Mucosa of descending colon (tissue), 3 donors: ENCODE measurements at places on chromosomes 6 and 20.

DNA sequence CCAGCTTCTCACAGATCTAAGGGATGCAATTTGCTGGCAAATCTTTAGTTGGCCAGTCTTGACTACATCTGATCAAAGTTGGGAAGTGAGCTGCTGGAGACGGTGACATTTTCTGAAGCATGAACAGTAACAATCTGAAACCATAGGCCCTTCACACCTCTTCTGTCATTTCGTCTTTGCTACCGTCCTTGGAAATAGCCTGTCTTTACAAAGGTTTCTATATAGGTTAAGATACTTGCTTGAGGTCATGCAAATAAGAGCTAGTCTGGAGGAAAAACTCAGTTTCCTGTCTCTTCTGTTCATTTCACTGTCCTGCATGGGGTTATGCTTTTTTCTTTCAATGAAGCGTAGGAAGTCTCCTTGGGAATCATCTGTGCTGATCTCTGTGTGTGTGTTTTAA is 55.6 kb downstream of the CARMIL1 start:
- no peak for DNase-seq

GRCh38 chr20:63327231-63327745 is 33.9 kb downstream of the CHRNA4 start:
- DNase-seq: no peak

- DNase-seq: no peak
Observed at GRCh38 chr6:114167583-114168576, 174.9 kb downstream of the HS3ST5 start.

DNA sequence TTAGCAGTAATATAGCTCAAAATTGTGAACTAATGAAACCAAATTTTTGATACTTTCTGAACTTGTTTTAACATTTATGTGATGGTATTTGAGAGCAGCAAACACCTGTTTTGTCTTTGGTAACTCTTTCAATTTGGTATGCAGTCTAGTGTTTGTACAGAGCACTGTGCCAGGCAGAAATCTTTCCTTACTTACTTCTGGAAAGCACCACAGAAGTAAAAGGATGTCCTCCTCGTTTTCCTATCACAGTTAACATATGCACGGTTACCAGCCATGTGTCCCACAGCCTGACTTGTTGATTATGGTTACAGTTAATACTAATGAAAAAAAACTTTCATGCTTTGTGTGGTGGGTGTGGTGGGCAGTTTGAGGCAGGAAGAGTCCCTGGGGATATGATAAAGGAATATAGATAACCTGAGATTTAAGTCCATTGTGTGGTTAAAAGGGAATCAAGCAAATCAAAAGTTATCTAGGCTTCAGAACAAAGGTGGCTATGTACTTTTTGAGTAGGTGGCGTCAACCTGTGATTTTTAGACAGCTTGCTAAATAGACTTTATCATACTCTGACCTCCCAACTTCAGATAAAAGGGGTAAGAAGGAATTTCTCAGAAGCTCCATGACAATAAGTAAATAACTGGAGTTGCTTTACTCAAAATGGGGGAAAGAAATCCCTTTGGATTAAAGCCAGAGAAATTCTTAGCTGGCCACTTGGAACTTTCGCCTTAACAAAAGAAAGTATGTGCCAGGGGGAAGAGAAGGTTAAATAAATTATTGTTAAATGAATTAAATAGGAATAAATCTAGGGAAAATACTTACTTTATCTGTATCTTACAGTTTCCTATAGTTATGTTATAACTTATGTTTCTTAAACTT is 20.1 kb upstream of the COL10A1 start:
- no peak for DNase-seq

- no peak for DNase-seq
Observed at GRCh38 chr20:55239269-55239668, 763.9 kb downstream of the DOK5 start.

- DNase-seq: peak; percentile 44
Observed at GRCh38 chr6:144055121-144055931, 40.0 kb downstream of the SF3B5 start.

DNA sequence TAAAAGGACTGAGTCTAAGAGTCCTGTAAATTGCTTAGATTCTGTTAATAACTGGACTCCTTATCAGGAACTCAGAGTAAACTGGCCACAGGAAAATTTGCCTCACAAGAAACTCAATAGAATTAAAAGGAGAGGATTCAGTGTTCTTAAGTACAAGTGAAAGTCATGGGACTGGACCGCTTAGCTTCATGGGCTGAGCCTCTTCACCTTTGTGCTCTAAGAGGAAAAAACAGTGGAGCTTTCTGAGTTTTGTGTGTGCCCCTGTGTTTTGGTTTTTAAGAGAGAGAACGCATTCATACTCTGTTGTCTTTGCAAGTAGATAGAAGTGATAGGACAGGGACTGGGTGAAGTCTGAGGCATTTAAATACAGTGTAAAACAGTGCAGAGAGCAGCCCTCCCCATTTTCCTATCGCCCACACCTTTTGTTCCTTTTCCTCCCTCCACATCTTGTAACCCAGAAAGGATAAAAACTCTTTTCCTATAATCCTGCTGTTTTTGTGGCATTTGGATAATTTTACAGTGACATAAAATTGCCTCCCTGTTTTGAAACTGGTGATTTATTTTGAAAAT is 49.6 kb downstream of the FOXO3 start:
- no peak for DNase-seq

DNA sequence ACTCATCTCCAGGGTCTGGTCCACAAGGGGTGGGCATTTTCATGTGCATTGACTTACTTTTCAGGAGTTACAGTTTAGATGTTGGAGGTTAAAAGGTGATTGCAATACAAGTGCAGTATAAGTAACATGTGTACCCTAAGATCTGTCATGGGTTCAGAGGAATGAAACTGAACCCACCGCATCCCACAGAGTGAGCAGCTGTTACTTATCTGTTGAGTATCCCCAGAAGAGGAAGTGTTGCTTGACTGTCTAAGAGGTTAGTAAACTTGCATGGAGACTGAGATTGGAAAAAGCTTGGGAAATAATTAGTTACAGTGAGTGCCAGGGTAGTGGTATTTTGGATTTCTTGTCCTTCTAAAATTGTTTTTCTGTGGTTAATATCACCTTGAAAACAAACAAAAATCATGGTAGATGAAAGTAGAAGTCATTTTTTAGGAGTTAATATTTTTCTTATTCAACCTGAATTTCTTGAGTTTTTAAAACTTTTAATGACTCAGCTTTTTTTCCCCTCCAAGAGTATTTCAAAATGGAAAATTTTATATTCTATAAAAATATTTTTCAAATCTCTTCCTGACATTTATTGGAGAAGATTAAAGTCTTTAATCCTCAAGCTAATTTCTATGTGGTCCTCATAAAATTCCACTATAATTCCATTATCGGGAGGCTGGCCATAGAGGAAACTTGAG is 306.1 kb downstream of the ZNF217 start:
- DNase-seq: no peak

GRCh38 chr20:19880256-19881079 is 122.4 kb downstream of the RIN2 start:
- DNase-seq: peak; percentile 30

GRCh38 chr6:163900570-163900969 is 486.1 kb downstream of the QKI start:
- DNase-seq: no peak

DNA sequence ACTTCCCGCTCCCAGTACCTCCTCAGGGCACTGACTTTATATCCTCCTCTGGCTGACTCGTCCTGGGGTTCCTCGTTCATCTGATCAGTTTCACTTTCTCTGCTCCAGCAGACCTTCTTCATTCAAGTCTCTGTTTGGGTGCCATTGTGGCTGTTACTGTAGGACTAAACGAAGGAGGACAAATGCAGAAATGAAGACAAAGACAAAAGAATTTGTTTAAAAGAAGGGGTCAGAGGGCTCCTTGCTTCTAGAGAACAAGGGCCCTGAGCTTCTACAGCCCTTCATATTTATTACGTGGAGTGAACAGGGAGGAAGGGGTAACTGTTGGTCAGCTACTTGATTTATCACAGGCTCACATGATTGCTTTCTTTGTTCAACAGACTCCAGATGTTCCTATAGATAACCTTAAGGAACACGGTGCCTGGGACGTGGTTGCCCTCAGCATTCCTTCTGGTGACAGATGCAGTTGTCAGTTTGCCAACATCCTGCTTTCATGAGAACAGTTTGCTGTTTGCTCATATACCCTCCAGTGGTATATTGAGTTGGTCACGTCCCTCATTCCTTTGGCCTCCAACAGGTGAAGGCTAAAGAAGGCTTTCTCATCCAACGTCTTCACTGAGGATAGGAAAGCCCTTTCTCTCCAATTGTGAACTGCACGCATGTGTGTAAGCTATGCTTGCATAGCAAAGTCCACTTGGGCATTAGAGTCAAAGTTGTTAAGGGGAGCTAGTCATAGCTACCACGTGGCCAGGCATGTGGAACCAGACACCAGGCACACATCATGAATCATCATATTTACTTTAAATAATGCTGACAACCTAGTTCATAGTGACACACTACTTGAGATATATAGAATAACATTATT is 69.1 kb upstream of the BTN3A2 start:
- no peak for DNase-seq
